ENCODE measurements at places on chromosomes 12 and 14.

GRCh38 chr14:100278702-100279101, 27.5 kb downstream of the SLC25A29 start:
- DNase-seq: no peak

GRCh38 chr12:107033758-107034739, 47.1 kb upstream of the MTERF2 start:
- no peak for DNase-seq

DNA sequence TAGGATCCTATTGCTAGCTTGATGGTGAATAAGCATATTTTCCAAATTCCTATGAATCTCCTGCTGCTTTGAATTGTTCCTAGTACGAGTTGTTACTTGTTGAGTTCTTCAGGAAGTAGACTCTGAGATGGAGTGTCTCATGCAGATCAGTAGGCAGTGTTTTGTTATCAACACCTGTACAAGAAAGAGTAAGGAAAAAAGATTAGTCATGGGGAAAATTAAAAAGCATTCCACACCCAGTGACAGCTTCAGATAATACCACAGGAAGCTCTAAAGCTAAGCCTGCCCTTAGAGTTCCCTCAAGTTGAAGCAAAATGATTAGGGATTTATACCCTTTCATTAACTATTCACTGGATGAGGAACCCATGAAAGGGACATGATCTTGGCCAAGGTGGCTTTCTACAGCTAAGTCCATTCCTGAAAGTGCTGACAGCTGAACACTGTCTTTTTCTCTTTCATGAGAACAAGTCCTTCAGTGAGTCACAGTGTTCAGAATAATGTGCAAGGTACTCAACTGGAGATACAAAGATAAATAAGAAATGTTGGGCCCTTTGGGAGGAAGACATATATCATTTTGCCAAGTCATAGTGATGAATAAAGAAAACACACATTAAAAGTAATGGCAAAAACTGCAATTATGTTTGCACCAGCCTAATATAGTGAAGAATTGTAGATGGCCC, 49.1 kb downstream of the CCER1 start:
- no peak for DNase-seq

DNA sequence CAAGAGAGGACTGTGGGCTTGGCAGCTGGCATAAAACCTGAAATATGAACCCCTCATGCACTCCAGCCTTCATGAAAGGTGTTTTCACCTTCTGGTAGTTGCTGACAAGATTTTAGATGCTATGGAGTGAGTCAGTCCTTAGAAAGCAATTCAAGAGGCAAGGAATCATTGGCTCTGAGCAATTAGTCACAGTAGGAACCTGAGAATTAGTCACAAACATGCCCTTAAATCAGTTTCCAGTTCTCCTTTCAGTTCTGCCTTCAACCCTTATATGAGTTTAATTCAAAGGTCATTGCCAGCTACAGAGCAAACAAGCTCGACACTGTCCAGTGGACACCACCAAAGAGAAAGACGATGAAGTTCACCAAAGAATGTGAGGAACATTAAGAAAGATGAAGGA, 472.3 kb downstream of the GLT1D1 start:
- no peak for DNase-seq

DNA sequence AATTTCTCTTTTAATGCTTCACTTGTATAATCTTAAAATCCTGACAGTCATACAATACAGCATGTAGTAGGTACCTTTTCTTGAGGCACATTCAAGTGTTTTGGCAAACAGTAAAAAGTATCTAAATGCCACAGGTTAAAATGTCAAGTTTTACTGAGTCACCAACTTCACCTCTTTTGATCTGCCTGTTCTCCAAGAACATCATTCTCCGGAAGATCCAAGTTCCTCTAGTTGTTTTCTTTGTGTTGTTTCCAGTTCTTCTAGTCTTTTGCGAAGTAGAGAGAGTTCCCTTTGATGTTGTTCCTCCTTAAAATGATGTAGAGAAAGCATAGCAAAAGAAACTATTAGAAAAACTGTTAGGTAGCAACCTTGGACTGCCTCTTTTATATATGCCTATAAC, 151.1 kb downstream of the CEP83 start:
- no peak for DNase-seq

DNA sequence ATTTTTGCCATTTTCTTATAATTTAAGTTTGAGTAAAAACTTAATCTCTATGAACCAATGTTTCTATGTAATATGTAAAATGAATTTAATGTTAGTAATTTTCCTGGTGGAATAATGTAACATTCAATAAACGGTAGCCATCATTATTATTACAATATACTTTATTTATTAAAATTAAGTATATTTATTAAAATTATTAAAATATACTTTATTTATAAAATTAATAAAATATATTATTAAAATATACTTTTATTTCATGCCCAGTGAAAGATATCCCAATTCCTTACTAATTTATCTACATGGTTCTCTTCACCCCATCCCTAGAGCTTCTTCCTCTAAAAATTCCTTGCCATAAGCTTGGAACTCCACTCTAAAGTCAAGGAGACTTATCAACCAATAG, 2.5 kb downstream of the CAPS2 start:
- DNase-seq: no peak

- peak; percentile 22 for DNase-seq
These were observed 70.7 kb upstream of the GALNT9 start for GRCh38 chr12:132400011-132400641.

GRCh38 chr14:51168215-51168613, 71.8 kb upstream of the TMX1 start:
- DNase-seq: no peak

- DNase-seq: no peak
These were observed 188.9 kb upstream of the PDZRN4 start for GRCh38 chr12:40999210-40999609.

GRCh38 chr14:67837011-67837624, 17.5 kb downstream of the RAD51B start:
- DNase-seq: peak; percentile 58
